Activated naive CD4-positive, alpha-beta T cell treated with Interleukin-2 at 50 U/mL for 16 hours (primary cell): ENCODE measurements at places on chromosomes 3 and 15.

DNA sequence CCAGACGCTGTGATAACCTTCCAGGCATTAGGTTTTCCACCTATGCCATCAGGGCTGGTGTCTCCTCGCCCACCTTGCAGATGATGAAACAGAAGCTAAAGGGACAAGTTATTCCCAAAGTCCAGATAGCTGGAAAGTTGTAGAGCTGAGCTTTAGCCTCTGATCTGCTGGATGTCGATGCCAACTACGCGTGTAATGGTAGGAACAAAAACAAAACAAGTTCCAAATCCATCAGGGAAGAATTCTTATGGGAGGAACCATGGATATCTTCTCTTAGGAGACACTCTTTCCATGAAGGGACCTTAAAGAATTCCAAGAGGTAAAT, 28.1 kb upstream of the RHO start:
- no peak for DNase-seq

DNA sequence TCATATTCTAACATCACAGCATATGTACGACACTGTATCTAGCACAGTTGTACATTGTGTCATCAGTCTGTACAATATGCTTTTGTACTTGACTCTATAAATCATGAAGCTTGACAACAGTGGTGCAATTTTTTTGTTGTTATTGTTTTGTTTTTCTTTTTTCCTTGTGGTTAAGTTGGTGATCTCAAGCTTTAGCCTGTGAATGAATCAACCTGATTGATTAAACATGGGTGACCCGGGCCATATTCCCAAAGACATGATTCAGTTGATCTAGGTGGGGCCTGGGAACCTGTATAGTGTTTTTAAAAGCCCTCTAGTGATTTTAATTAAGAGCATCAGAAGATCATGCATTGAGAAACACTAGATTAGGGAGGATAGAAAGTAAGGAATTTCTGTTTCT, 101.8 kb upstream of the AADACL2 start:
- no peak for DNase-seq

- DNase-seq, result no peak
Observed at GRCh38 chr3:193906849-193907410, 229.0 kb upstream of the HES1 start.

DNA sequence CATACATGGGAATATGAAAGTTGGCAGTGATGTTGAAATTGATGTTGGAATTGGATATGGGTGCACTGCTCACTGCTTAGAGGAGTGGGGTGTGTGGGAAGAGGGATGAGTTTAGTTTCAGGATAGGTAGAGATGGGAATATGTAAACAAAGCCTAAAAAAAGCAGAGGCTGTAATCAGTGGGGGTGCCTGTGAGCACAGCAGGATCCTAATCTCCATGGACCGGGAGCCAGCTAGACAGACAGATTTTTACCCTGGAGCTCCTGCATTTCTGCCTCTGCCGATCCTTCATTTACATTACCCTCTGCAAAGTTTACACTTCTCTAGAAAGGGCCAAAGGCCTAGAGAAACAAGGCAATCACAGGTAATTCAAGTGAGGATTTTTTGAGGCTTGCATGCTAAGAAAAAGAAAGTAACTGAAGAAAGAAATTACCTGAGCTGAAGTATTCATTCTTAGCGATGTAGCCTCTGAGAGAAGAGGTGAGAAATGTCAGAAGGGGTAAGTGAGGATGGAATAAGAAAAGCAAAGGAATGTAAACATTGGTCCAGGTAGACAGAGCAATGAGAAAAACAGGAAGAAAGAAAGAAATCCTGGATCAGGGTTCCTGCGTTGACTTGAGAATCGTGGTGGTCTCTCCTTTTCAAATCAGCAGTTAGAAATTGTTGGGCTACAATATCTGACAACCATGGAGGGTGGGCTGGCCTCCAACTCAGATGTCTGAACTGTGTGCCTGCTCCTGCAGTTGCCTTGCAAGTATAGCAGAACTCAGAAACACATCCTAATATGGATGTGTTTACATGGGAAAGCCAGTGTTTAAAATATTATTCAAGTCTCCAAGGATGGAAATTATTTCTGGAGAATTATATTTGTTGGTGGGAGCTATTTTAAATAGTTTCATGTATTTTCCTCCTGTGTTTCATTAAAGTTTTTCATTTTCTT, 79.8 kb downstream of the CRTC3 start:
- no peak for DNase-seq

DNA sequence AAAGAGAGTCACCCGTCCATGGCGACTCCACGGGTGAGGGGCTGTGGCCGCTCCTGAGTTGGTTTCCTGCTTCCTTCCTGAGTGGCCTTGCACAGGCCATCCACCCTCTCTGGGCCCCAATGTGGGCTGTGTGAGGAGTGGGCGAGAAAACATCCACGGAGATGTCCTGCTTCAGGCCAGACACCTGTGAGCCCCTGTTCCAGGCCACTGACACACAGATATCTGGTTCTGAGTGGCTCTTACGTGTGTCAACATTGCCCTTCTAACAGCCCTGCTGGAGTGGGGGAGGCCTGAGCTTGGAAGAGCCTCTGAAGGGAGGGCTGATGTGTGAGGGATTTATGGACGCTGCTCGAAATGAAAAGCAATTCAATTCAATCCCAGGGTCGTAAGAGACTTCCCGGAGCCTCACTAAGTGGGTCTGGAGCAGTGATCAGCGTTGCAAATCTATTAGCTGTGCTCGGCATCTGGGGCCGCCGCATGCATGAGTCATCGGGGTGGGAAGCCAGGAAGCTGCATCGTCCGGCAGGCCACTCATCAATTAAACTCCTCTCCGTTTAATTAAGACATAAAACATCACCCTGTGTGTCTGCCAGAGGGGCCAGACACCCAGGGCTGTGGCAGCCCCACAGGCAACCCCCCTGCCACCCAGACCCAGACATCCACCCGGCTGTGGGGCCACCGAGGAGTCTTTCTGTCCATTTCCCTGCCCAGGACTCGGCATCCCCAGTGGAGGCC, 20.0 kb upstream of the PRR23E start:
- no peak for DNase-seq

GRCh38 chr15:69593488-69593887, 140.9 kb downstream of the RPLP1 start:
- DNase-seq, result no peak

DNA sequence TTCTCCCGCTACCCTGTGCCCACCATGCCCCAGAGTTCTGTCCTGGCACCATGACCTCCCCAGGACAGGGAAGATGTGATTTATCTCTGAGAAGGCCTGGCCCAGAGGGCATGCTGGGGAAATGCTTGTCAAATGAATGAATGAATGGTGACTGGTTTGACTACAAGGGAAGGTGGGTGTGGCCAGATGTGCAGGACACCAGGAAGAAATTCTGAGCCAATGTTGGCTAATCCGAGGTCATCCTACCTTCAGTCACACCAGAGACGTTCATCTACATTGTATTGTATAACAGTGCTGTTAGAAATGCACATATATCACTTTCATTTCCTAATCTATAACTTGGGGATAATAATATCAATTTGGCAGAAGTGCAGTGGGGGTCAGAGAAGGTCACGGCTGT, 138.4 kb downstream of the FAM43A start:
- DNase-seq, result no peak

DNA sequence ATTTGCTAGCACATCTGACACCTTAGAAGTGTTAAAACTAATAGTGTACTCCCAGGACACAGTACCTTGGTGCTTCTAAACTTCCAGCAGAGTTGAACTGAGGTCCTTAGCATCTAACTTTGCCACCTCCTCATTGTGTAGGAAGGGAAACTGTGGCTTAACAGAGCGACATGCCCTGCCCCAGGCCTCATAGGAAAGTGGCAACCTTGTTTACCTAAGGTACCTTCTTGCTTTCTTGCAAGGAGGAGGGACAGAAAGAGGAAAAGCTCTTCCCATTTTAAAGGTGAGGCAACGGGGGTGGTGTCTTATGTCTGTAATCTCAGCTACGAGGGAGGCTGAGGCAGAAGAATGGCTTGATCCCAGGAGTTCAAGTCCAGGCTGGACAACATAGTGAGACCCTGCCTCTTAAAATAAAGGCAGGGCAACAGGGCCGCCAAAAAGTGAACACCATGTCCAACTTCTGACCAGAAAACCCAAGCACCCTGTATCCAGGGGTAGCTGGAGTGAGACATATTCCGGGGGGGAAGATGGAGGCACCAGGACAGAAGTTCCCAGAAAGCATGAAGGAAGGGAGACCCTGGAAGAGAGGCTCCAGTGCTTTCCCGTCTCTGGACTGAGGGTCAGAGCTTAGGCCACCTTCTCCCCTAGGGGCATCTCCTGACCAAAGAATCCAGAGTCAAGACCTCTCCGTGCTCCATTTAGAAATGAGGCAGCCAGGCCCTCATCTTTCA, 540 bp upstream of the KLHL40 start:
- DNase-seq, result no peak

DNA sequence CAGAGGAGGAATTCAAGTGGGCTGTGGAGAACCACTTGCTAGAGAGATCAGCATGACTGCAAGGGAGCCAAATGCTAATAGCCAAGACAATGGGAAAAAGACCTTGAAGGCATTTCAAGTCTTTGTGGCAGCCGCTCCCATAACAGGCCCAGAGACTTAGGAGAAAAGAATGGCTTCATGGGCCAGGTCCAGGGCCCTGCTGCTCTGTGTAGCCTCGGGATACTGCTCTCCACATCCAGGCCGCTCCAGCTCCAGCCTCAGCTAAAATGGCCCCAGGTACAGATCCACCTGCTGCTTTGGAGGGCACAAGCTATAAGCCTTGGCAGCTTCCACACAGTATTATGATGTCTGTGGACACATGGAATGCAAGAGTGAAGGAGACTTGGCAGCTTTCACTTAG, 157.7 kb downstream of the NECTIN3 start:
- DNase-seq, result no peak

- DNase-seq, result no peak
Observed at GRCh38 chr3:52029053-52029452, 27.3 kb downstream of the DUSP7 start.

GRCh38 chr3:42526616-42527367, 24.3 kb downstream of the VIPR1 start:
- peak; percentile 58 for DNase-seq

GRCh38 chr3:172522871-172523818, at the start of gene TNFSF10:
TSS of gene TNFSF10 (minus strand) at chr3:172523430. CDS start at chr3:172523384, 46 bp downstream.
- peak; percentile 71 for DNase-seq

DNA sequence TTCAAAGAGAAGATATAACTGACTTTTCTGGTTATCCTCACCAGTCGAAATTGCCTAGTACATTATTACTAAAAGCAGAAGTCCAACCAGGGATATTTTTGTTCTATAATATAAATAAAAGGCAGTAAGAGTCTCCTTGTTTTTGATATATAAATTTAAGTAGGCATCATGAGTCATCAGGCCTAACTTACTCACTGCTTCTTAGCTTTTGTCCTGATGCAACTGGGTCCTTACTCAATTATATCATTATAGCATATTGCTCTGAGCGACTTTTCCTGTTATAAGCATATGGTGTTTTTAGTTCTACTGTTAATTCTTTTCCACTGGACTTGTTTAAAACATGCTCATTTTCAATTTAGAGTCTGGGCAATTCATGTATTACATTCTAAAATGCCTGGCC, 910.1 kb downstream of the MCTP2 start:
- DNase-seq, result no peak

- DNase-seq, result no peak
Observed at GRCh38 chr15:73317651-73318462, 50.9 kb downstream of the HCN4 start.

DNA sequence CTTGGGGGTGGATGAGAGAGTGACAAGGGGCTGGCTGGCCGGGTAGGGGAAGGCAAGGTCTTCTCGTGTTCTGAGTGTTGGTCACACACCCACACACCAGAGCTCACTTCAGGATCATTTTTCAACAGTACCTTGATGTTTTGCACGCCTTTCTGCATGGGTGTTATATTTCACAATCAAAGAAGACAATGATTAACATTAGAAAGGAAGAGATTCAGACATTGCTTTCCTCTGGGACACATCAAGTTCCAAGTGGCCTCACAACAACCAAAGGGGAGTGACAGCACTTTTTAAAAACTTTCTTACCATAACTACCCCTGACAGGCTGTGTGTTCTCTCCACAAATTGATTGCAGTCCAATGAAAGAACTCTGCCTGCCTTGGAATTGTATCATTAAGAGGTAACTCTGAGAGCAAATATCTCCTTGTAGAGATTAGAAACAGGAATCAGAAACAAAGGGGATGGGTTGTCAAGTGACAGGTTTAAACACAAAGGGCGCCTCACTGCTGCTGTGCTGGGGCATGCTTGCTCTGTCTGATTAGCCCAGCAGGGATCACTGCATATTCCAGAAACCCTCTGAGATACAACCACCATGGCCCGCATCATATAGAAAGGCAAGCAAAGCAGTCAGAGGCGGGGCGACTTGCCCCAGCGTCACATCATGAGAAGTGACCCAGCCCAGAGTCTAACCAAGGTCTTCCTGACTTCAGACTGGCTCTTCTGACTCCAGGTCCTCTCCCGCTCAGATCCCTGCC, 230.8 kb downstream of the FEZF2 start:
- no peak for DNase-seq

GRCh38 chr3:9803494-9803893, 6.6 kb upstream of the TTLL3 start:
- no peak for DNase-seq

DNA sequence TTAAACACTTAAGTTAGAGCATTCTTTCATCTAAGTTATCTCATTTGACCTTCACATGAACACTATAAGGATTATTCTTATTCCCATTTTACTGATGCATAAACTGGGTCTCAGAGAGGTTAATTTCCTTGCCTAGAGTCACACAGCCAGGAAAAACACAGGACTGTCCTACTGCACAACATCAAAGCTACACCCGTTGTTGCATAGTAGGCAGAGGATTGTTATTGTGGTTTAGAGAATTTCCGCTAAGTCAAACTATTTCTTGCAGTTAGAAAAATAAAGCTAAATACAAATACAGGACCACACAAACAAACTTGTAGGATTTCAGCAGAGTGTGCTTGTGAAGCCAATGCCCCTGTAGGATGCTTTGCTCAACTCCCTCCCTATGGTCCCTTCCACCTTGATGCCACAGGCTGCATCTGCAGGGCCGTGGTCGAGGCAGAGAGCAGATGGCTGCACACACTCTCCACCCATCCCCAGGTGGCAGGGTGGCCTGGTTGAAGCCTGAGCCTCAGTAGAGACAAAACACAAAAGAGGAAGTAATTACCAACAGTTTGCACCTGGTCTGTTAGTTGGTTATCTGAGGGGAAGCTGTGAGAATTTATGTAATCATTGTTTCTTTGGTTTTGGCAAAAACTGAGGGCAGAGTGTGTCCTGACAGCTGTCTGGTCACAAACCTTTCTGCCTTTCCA, 41.1 kb upstream of the SKOR1 start:
- no peak for DNase-seq

- no peak for DNase-seq
Observed at GRCh38 chr3:37466660-37467359, 292.4 kb upstream of the LRRFIP2 start.
